ENCODE measurements at places on chromosomes 7 and 10.

GRCh38 chr7:151616443-151617213, 96.9 kb upstream of the RHEB start:
- no peak for DNase-seq

DNA sequence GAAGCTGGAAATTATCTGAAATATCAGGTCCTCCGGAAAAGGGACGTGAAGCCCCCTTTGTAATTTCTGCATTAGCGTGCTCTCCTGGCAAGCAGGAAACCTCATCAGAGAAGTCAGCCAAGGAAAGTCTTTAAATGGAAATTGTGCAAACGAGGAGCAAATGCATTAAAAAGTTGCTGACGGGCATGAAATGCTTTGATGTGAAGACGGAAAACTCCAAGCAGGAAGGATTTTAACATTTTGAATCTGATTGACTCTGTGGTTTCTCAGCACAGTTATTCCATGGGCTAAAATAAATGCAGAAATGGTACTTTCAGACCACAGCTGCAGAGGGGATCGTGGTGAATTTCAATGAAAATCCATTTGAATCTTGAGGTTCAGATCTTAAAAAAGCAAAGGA, 167.8 kb downstream of the AHR start:
- no peak for DNase-seq

DNA sequence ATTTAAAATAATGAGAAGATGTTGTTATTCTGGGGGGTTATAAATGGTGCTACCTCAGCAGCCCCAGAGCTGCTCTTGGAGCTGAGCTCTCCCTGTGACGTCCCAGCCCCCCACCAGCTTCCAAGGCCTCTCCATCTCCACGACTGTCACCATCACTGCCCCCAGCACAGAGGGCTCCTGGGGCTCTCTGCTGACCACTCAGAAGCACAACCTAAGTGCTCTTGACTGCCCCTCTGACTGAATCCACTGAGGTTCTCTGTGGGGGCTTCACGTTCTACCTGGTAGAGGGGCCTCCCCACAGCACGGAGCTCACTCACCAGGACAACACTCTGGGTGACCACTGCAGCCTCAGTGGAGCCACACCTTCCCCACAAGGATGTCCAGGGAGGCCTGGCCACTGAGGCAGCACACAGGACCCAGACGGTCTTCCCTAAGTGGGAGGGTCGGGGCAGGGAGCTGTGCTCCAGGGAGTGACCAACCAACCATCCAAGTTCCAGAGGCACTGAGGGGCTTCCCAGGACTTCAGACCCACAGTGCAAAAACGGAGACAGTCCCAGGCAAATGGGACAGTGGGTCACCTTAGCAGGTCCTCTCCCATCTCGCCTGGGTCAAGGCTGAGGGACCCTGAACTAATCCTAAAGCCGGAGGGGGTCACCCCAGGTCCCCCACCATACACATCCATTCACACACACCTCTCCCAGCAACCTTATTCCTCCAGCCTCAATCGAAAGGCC, 121.0 kb upstream of the PPP2R2D start:
- no peak for DNase-seq

DNA sequence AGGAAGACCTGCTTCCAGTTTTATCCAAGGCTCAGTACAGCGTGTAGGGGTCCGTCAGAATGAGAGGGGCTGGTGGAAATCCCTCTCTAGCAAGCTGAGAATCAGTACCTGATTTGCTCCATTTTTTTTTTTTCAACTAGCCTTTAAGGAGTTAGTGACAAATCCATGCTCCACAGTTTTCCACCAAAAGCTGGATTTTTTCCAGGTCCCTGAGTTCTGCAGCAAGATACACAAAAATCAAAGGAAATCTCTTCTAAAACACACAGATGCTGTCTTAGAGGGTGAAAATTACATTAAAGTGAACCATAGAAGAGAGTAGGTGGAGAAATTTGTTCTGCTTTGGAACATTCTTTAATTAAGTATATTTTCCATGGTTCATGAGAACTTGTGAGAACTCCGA, 30.4 kb downstream of the MDFIC start:
- DNase-seq: peak; percentile 25

GRCh38 chr7:90210981-90211380, 559 bp upstream of the STEAP2 start:
- no peak for DNase-seq

GRCh38 chr7:71220210-71220695, 88.3 kb downstream of the GALNT17 start:
- DNase-seq: no peak

DNA sequence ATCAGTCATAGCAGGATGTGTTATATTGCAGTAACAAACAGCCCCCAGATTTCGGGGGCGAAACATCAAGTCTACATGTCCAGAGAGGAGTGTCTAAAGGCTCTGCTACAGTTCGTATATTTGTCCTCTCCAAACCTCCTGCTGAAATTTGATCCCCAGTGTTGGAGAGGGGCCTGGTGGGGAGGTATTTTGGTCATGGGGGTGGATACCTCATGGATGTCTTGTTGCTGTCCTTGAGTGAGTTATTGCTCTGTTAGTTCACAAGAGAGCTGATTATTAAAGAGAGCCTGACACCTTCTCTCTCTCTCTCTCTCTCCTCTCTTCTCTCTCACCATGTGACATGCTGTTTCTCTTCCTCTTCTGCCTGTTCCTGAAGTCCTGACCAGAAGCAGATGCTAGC, 343.7 kb downstream of the TCERG1L start:
- DNase-seq: no peak

- DNase-seq: no peak
Measured at GRCh38 chr7:75650681-75651080, 88.1 kb downstream of the HIP1 start.

DNA sequence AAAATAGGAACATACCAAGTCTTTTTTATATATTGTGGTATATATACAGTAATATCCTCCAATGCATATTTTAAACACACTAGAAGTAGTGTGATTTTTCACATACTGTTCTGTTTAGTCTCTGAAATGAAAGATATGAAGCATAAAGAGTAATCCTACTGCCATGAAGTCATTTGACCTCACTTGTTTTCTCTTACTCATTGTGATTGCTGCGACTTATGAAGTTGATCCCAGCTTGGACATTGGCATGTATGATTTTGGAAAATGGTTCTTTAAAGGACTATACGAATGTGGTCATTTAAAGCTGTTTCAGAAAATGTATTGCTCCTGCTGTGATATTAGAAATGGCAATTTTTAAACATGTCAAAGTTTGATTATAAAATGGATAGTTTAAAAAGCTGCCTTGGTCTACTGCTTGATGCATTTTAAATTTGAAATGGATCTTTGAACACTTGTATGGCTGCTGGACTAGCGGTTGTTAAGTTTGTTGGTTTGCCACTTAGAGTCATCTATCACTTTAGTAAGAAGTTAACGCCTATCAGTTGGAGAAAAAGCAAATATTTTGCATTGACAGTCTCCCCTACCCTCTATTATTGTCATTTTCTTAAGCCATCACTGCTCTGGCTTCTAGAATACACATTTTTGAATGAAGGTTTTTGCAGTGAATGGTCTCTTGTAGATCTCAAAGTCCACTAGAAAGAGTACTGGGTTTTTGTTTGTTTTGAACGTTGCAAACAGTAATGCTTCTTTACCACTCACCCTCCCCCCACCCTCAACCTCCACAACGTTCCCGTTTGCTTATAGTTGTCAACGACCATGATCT, 881 bp upstream of the PCGF5 start:
- no peak for DNase-seq

- no peak for DNase-seq
Measured at GRCh38 chr7:146539836-146540235, 423.2 kb downstream of the CNTNAP2 start.

- peak; percentile 67 for DNase-seq
Measured at GRCh38 chr7:82527851-82528250, 84.3 kb upstream of the CACNA2D1 start.

GRCh38 chr7:127918130-127918529, 113.1 kb downstream of the LRRC4 start:
- DNase-seq: no peak

DNA sequence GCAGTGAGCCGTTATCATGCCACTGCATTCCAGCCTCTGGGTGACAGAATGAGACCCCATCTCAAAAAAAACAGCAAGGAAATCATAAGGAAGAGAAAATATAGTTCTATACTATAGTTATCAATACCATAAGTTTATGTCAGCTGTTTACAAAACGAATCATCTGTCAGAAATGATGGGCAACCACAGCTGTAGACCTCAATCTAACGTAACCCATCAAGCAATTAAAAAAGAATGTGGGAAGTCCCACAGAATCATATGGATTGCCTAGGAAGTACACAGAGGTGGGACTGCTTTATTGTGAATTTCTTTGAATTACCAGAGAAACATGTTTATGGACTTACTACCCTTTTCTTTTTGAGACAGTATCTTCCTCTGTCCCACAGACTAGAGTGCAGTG, 6.9 kb downstream of the NRBF2 start:
- DNase-seq: no peak

GRCh38 chr10:77949167-77949566, 22.6 kb upstream of the DLG5 start:
- DNase-seq: peak; percentile 66

DNA sequence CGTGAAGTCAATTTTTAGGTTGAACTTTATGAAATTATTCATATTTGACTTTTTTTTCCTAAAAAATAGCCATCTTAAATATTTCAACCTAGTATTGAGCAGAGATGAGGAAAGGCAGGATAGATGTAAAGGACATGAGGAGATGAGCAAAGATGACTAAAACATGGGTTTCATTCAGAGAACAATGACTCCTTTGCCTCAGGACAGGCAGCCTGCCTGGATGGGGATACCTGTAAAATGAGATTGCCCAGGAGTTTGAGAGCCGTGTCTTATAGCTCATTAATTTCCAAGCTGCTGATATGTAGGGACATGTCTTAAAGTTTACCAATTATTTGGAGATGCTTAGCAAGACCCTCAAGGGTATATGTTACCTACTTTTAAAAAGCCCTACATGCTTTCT, 243.8 kb upstream of the MDFIC start:
- DNase-seq: no peak

- no peak for DNase-seq
Measured at GRCh38 chr10:118901380-118901779, 128.1 kb upstream of the NANOS1 start.

DNA sequence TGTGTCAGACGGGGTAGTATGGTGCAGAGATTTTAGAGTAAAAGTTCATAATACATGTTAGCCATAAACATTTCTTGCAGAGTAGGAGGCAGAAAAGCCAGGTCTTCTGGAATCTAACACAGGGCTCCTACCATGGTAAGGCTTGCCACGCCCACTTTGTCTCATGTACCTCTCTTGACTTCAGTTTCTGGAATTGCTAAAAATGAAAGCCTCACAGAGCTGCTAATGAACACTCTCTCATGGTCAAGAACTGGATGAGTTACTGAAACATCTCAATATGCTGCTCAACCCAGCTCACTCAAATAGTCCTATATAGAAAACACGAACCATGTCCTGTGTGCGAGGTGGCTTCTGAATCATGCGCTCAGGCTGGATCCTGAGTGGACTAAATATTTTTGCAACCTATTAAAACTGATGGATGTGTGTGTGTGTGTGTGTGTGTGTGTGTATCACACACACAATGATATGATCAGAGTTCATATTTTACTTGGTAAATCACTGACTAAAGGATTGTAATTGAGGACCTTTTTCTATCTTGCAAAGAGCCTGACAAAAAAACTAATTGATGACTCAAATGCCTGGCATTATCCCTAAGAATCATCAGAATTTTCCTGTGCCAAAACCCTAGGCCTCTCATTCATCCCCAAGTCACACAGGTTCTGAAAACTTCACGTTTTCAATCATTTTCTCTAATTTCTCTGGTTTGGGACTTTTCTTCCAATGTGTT, 1306.6 kb downstream of the XPNPEP1 start:
- DNase-seq: no peak

- DNase-seq: peak; percentile 79
Measured at GRCh38 chr7:34991938-34992840, 45.1 kb downstream of the DPY19L1 start.

- DNase-seq: no peak
Measured at GRCh38 chr10:104317726-104318299, 20.5 kb downstream of the ITPRIP start.

DNA sequence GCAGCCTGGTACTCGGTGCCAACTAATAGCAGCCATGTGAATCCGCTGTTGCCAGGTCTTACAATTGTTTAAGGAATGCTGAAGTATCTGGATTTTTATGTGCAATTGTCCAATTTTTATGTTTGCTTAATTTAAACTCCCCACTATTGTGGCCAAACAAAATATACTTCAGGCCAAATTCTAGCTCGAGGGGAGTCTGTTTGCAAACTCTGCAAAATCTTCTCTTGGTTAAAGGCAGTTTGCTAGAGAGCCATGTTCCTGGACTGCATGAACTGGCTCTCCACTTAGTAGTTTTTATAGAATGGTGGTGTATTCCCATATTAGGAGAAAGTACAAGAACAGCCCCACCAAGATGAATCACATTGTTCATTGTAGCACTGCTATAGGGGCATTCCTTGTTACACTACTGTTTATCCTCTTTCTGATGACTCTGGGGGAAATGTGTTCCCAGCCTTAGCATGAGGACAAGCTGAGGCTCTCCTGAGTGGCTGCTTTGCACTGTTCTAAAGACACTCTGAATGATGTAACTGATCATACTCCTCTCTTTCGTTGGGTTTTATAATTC, 178.0 kb upstream of the GLI3 start:
- peak; percentile 58 for DNase-seq

DNA sequence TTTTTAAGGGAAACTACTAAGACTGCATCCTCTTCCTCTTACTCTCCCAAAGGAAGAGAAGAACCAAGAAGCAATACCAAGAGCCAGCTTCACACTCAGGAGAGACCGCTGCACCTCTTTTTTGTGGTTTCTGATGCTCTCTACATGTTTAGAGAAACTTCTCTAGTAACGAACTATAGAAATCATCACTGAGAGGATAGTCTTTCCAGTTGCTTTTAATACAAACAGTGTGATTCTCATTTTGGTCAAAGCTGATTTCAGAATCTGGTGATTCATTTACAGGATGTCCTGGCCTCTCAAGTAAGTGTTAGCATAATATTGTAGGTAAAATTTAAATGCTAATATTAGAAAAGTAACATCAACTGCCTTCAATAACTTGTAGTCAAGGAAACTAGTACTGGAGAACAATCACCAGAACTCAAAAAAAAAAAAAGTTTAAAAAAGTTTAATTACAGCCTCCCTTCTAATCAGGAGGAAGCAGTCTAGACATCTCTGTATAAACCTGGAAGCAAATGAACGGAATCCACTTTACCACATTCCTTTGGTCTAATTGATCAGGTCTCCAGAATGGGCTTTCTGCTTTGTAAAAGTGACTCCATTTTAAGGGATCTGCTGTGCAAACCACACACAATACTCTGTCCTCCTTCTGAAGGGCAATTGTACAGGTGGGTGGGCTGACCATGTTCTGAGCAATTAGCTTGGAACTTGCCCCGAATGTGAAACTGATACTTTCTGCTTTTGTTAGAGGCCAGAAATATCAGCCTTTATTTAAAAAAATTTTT, 3.0 kb downstream of the LAMB1 start:
- peak; percentile 57 for DNase-seq

GRCh38 chr10:3471927-3472286, 299.3 kb upstream of the PITRM1 start:
- DNase-seq: no peak

DNA sequence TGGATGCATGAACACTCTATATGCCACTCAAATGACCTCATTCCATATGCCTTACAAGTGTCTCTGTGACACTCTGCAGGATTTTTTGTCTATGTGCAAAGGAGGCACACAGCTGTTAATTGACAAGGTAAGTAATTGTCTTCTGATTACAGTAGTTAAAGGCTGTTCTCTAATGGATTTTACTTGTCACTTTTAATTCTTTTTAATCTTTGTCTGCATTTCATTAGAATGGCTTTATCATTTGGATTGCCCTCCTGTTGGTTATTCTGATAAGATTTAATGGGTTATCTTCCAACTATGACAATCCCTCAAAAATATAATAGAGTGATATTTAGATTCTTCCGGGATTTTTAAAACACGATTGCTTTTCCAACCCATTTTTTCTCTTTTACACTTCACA, 290.0 kb upstream of the TEX47 start:
- DNase-seq: no peak

Data from cardiac fibroblast (primary cell).